Esophagus muscularis mucosa (tissue), 4 donors: ENCODE measurements at places on chromosomes 3 and 15.

GRCh38 chr3:27526614-27527315 lies 42.6 kb upstream of the SLC4A7 start:
- no peak for DNase-seq

DNA sequence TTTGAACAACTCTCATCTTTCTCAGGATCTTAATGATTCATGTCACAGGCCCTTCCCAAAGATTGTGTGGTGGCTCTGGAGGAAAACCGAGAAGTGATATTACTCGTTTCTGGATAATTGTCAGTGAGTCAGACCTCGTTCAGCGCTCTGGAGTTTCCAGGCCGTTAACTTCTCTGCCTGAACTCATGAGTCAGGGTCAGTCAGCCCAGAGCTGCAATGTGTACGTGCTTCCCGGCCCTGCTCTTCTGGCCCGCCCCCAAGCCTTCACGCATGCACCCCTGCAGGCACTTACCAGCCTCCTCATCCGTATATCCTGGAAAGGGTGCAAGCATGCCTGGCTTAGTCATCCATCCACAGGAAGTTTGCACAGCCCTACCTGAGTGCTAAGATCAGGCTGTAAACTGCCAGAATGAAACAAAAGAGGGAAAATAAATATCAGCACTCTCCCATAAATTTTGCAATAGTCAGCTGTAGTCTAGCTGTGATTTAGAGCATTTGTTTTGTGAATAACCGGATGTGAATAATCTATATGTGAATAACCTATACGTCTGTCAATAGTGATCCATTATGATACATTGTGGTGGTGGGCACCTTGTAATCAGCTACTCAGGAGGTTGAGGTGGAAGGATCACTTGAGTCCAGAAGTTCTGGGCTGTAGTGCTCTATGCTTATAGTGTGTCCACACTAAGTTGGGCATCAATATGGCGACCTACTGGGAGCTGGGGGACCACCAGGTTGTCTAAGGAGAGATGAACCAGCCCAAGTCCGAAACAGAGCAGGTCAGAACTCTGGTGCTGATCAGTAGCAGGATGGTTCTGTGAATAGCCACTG lies 35.3 kb upstream of the SEMA4B start:
- no peak for DNase-seq

GRCh38 chr15:47820057-47820746 lies 102.9 kb downstream of the SEMA6D start:
- DNase-seq: no peak

GRCh38 chr3:190323246-190323626 lies 990 bp upstream of the CLDN1 start:
- no peak for DNase-seq

GRCh38 chr3:67030785-67031740 lies 33.0 kb downstream of the KBTBD8 start:
- no peak for DNase-seq

DNA sequence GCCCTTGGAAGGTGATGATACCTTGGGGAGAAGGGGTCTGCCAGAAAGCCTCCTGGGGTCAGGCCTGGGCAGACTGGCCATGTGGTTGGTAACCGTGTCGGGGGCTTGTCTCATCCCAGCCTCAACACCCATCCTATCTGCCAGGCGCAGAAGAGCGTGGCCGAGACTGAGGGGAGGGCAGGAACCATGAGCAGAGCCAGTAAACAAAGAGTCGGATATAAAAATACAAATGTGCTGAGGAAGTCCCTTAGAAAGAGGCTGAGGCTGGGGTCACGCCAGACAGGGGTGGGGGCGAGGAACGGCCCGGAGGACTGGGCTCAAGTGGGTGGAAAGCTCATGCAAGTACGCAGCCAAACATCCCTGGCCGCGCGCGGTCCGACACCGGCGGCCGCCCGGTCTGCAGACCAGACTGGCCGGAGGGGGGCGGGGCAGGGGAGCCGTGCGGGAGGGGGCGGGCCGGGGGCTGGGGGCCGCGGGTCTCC lies 1.9 kb downstream of the CAMK2N2 start:
- no peak for DNase-seq

DNA sequence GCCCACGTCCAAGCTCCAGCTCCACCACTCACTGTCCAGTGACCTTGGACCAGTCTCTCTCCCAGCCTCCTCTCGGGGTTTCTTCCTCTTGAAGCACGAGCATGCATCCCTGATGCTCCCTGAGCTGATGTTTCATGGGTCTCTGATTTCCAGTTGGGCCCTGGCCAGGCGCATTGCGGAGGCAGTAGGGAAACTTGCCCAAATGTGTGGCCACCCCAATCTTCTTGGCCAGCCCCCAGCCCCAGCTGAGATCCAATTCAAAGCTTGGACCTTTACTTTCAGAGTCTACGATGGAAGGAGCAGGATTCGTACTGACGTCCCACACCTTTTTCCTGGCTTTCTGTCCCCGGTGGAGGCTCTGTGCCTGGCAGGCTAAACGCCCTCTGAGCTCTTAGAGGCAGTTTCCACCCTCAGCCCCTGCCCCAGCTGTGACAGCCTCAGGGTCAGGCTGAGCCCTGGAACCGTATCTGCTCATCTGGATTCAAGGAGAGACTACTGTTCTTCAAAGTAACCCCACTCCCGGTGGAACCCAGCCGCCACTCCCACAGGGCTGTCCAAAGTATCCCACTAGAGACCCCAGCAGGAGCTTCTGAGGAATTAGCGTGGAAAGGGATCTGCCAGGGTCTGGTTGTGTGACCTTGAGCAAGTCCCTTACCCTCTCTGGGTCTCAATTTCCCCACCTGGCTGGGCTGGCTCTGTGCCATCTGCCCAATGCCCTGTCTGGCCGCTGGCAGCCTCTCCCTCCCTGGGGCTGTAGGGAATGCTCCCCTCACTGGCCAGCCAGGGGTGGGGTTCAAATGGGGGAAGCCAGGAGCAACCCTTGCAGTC lies 37.4 kb downstream of the CPN2 start:
- no peak for DNase-seq

DNA sequence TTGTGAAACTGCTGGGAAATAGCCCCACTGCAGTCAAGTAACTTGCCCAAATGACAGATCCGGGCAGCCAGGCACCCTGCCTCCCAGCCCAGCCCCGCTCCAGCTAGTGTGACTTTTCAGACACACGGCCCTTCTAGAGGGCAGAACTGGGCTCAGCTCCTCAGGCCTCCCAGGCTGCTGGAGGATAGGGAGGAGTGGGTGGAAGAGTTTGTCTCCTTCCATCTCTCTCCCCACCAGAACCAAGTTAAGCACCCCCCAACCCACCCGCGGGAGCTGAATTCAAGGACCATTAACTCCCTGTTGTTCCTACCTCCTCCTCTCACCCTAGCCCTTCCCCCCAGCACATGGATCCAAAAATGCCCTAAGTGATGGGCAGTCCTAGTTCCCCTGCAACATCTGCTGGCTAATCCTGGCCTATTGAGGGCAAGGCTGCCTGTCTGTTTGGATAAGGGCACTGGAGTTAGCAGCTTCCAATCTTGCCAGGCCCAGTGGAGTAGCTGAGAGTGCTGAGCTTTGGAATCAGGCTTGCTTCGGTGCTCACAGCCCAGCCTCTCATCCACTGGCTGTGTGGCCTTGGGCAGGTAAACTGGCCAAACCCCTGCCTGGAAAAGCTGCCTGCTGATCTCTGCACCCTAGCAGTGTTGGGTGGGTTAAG lies 3.1 kb downstream of the CCDC33 start:
- DNase-seq: no peak

DNA sequence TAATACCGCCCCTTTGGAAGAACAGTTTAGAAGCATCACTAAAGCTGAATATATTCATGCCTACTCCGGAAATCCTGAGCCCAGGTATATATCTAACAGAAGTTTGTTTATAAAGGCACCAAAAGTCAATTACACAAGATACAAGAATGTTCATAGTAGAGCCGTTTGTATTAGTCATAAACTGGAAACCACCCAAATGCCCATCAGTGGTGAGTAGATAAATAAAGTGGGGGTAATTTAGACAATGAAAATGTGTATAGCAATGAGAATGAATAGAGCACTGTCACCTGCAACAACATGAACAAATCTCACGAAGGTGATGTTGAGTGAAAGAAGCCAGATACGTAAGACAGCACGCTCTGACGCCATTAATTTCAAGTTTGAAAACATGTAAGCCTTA lies 68.3 kb upstream of the GLCE start:
- DNase-seq: no peak

DNA sequence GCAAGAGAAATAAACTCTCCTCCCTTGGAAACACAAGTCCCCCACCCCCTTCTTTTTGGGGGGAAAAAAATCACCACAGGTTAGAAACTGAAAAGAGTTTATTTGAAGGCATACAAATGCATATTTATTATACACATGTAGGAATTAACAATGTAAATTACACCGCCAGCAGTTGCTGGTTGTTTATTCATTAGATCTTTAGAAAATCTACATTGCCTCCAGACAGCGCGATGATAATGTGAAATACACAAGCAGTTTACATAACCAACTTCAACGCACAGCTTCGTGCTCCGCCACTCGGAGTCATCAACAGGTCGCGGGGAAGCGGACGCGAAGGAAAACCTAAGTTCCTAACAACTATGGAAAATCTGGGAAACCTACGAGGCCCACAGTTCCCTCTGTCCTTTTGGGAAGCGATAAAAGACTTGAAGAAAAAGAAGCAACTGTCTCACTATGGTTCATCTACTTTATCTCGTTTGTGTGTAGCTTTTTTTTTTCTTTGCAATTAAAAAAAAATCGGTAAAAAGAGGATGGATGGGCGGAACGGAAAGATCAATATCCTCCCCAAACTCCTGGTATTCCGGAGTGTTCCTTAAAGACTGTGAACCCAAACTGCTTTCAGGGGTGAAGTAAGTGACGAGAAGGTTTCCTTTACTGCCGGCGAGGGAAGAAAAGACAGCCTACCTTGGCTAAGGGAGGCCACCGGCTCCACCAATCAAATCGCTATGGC lies 8.4 kb upstream of the FOXB1 start:
- no peak for DNase-seq

DNA sequence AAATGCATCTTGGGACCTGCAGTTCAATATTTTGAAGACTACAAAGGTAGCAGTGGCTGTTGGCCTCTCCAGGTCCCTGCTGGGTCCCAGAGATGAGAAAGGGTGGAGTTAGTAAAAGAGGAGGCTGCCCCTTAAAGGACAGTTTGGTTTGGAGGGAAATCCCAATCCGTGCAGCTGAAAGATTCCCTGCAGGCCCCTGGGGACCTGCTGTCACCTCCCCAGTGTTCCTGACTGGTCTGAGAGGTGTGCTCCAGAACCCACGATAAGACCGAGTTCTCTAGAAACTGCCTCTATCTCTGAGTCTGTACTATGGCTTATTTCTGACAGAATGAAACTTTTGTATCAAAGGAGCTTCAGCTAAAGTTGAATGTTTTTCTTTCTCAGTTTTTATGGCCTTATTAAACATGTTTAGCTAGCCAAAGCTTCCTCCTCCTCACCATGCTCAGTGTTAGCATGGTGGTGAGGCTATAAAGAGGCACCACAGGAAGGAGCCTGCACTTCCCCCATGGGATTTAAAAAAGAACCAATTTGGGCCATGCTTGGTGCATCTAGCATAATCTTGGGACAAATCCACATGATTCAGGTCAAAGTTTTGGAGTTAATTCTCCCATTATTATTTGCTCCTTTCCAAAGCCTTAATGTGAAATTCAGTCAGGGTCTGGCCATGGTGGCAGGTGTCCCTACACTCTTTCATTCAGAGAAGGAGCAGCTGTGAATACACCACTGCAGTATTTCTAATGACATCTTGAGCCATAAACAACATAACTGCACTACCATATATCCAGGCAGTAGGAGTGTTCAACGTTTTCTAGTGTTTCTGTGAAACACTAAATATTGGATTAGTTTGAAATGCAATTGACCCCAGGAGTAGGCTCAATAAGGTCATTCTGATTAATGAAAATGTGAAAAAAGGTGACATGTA lies 74.4 kb downstream of the ATP1B3 start:
- DNase-seq: no peak

DNA sequence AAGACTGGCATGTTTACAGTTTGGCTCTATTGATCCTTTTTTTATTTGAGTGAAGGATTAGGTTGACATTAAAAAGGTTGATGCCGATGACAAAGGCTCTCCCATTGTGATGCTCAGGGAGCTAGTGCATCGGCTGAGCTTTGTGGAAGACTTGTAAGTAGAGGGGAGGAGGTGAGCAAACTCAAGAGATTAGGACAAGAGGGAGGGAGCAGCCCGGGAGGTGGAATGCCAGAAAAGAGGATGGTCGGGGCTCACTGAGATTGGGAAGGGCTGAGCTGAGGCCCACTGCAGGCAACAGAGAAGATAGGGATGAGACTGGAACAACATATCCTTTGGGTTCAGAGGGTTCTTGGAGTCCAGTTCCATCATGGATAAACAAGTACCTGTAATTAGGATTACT lies 26.5 kb upstream of the PSMD6 start:
- DNase-seq: no peak
